ENCODE measurements at places on chromosomes 1 and 21.

GRCh38 chr1:44425341-44426082, 20.5 kb downstream of the RNF220 start:
- no peak for DNase-seq

DNA sequence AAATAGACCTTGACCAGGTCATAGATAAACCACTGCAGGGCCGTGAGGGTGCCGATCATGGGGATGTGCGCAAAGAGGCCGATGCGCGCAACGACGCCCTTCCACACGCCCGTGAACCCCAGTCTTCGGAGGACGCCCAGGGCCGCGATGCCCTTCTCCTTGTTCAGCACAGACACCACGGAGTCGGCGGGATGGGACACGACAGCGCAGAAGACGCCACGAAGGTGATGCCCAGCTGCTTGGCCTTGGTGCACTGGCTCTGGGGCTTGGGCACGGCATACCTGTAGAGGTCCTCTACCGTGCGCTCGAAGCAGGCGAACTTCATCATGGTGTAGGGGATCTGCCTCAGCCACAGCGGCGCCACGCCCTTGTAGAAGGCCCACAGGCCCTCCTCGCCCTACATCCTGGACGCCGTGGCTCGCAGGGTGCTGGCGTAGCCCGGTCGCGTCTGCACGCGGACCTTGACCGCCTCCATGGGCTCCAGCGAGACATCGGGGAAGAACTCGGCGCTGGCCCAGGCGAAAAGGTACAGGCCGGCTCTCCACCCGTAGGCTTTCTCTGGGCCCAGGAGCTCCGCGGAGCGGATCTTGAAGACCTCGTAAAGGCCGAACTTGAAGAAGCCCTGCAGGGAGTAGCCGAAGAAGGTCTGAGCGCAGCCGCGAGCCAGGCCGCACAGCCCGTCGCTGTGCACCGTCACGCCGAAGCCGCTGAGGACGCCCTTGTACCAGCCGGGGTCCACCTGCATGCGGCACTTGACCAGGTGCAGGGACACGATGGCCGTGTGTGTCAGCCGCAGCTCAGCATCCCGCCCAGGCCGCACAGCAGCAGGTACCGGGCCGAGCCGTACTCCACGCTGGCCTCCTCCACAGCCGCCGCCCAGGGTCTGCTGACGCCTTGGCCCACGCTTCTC, 20.5 kb upstream of the DMRTB1 start:
- no peak for DNase-seq

GRCh38 chr1:95309031-95309471, 75.0 kb downstream of the RWDD3 start:
- DNase-seq: no peak

DNA sequence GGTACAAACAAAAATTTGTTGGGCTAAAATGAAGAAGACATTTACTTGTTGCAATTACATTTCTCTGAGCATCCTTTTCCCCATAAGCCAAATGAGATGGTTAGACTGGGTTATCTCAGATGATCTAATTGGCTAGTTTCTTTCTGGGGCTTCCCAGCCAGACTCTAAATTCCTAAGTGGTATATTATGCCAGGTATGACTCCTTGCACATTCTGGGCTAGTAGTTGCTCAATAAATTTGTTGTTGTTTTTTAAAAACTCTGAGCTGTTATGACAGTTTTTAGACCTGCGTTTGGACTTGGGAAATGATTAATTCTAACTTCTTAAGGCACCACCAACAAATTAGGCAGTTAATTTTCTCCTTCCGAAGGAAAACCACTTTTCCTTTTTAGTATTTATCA, 66.1 kb downstream of the UCK2 start:
- no peak for DNase-seq

DNA sequence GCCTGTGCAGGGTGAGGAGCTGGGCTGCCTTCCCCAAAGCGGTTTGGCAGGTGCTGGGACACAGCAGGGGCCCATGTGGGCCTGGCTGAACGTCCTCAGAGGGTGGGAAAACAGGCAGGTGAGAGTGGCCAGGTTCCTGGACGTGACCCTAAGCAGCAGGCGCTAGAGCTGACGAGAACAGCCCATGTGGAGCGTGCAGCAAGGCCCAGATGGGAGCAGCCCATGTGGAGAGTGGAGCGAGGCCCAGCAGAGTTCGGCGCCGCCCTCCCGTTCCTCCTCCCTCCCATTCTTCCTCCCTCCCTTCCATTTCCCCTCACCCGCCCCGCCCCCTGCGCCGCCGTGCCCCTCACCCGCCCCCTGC, 314.4 kb upstream of the VAMP3 start:
- DNase-seq: no peak

- no peak for DNase-seq
These were observed 89.4 kb downstream of the ABCA4 start for GRCh38 chr1:94031591-94031990.

DNA sequence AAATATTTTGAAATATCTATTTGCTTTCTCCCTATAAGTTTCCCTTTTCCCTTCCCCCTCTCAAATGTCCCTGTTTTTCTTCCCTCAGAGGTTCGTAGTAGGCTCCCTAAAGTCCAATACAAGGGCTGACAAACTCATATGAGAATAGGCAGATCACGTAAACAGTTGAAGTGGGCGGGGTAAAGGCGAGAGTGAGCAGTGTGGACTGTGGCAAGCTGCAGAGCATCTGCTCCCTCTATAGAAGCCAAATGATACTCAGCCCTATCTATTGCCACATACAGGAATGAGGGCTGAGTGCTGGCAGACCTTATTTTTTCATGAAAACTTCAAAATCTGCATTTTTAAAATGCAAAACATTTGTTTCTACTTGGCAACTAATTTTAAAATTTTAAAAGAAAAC, 26.3 kb downstream of the PRDX6 start:
- no peak for DNase-seq

- DNase-seq: no peak
These were observed 126.3 kb downstream of the PTPN14 start for GRCh38 chr1:214425101-214425500.

GRCh38 chr1:57637155-57637554, 213.3 kb upstream of the DAB1 start:
- DNase-seq: no peak

DNA sequence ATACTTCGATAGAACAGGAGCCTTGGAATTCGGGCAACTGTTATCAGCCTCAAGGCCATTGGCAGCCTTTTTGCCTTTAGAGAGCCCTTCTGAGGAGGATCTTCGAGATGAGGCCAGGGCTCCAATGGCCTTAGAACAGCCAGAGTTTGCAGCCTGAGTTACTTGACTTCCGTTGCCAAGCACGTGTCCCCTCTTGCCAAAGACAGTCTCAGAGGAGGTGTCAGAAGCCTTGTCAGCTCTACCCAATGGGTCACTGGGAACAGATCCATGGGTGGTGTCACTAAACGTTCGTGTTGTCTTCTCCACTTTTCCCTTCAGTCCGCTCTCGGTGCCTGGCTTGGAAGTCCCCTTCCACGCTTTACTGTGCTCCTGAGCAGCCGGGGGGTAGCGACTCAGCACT, 73.2 kb downstream of the KDM1A start:
- DNase-seq: no peak

GRCh38 chr21:35414056-35414455, 365.0 kb upstream of the RUNX1 start:
- no peak for DNase-seq

DNA sequence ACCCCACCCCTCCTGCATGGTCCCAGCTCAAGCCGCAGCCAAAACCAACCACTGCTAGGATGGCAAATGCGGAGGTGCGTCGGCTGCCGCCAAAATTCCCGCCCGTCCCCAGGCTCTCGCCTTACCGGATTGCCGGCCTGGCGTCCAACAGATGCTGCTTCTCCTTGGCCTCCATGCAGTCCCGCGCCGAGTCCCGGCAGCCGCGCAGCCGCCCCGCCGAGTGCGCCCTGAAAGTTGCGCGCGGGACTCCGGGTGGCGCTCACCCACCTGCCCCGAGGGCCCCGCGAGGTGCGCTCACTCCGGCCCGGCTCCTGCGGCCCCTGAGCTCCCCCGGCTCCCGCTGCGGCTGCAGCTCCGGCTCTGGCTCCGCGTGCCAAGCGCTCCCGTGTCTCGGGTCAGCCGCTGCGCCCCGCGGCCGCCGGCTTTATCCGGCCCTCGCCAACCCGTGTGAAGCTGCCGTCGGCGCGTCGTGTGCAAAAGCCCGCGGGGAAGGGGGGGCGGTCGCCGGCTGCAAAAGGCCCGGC, at the start of gene SLC30A2:
Gene SLC30A2 (minus strand): TSS at position 397 of the 524 bp plus-strand sequence. CDS start 222 bp downstream, at position 175.
- DNase-seq: no peak

DNA sequence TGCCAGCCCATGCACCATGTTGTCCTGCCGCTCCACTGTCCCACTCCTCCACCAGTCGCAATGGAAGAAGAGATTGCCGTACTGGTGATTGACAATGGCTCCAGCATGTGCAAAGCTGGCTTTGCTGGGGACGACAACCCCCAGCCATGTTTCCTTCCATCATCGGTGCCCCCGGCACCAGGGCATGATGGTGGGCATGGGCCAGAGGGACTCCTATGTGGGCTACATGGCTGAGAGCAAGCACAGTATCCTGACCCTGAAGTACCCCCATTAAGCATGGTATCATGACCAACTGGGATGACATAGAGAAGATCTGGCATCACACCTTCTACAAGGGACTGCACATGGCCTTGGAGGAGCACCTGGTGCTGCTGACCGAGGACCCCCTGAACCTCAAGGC, 1.9 kb upstream of the AMY2B start:
- no peak for DNase-seq

- no peak for DNase-seq
These were observed 46.7 kb upstream of the LAMC2 start for GRCh38 chr1:183139281-183139942.

DNA sequence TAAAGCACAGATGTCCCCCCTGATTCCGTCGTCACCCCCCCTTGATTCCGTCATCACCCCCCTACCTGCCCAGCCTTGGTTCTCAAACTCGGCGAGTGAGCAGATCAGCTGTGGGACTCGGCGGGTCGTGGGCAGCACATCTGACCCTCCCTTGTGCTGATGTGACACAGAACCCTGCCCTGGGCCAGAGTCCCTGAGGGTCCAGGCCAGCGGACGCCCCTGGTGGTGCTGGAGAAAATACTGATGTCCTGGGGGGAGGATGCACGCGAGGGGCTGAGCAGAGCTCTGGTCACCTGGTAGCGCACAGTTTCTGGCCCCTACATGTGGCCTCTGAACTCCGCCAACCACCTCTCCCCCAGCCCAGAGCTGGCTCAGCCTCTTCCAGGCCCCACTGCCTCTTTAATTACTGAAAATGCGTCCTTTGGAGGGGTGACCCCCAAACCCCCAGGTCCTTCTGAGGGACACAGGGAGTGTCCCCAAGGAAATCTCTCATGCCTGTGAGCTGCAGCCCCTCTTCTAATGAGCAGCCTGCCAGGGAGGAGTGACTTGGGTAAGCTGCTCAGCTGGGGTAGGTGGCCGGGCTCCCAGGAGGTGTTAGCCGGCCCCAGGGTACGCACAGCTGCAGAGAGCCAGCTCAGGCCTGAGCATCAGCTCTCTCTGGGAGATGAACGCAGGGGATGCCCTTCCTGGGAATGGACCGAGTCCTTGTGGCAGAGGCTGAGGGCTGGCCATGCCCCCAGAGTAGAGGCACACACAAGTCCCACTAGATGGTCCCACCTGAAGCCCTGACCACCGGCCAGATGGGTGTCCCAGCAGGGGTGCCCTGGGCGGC, 129.5 kb upstream of the ARHGEF16 start:
- DNase-seq: no peak

- no peak for DNase-seq
These were observed 141.9 kb upstream of the LRRC7 start for GRCh38 chr1:69425871-69426270.

DNA sequence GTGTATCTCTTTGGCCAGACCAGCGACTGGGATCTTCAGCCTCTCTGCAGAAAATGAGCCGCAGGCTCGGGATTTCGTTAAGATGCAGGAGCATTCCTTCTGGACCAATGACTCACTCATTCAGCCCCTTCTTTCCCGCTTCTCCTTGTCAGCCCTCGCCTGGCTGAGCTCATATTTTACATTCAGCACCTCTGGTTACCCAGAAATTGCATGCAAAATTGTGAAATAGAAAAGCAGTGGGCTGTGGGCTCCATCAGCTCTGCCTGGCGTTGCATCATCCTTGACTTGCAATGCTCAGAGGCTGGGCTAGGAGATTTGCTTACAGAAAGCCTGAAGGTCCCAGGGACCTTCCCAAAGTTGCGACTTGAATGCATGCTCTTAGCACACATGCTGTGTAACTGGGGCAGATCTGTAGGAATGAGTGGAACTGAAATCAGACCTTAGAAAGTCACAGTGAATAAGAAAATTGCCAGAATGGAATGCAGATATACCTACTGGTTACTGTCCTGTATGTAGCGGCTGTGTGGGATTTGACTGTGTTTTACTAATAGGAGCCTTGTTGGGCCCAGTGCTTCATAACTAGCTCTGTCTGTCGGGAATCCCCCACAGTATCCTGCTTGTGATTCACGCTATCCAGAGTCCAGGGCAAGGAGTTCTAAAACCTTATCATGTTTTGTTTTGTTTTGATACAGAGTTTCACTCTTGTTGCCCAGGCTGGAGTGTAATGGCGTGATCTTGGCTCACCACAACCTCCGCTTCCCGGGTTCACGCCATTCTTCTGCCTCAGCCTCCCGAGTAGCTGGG, 444.8 kb downstream of the KIF26B start:
- DNase-seq: no peak

DNA sequence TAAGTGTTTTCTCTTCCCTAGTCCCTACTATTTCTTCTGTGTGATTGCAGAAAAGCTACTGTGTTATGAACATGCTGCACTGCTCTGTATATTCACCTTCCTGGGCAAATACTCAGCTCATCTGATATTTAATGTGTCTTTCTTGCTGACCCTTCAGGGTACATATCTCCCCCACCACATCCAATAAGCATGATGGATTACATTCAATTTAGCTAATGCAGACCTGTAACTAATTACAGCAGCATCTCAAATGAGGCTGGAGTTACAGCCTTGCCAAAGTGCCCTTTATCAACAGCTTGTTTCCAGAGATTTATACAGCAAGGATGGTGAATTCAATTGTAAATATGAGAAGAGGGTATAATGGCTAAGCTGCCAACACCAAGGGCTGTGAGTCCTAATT, 144.0 kb downstream of the KCNH1 start:
- no peak for DNase-seq

GRCh38 chr1:17167041-17167785, 37.7 kb upstream of the PADI1 start:
- no peak for DNase-seq

DNA sequence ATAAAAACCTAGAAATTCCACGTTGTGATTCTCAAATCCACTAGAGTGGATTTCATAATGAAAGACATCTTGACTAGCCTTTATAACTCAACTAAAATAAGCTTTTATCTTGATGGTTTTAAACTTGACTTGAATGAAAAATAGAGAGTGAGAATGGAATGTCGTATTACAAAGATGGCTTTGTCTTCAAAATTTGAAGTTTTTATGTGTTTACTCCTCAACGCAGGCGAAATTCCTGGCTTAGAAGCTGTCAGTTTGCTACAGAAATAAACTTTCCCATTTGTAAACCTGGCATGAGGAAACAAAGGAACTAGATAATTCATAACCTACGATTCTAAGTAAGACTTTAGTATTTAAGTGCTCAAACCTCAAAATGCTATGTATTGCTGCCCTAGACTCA, 90.0 kb upstream of the KRTAP19-8 start:
- DNase-seq: no peak
